ENCODE measurements at places on chromosomes 7 and 10. TPM values are rescaled to one million over a fixed set of nuclear protein-coding genes. Genes with fewer than 3 reads are reported as not detected.

- DNase-seq: no peak
These were observed 107.7 kb upstream of the ADO start for GRCh38 chr10:62696798-62697197.

DNA sequence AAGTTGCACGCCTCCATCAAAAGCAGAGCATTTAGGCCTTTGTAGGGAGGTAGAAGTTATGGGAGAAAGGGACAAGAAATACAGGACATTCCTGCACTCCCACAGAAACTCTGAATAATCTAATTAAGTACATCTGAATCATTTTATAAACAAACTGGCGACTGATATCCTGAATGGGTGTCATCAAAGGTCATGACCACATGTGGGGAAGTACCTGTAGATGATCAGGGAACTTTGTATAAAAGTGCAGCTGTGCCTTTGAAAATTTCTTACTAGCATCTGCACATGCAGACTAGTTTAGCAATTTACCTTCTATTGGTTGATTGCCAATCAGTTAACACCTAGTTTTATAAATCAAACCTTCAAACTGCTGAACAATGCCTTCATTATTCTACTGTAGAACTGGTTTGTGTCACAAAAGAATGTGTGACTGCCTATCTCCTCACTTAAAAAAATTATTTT lies 17.1 kb downstream of the STEAP4 start:
- DNase-seq: no peak

DNA sequence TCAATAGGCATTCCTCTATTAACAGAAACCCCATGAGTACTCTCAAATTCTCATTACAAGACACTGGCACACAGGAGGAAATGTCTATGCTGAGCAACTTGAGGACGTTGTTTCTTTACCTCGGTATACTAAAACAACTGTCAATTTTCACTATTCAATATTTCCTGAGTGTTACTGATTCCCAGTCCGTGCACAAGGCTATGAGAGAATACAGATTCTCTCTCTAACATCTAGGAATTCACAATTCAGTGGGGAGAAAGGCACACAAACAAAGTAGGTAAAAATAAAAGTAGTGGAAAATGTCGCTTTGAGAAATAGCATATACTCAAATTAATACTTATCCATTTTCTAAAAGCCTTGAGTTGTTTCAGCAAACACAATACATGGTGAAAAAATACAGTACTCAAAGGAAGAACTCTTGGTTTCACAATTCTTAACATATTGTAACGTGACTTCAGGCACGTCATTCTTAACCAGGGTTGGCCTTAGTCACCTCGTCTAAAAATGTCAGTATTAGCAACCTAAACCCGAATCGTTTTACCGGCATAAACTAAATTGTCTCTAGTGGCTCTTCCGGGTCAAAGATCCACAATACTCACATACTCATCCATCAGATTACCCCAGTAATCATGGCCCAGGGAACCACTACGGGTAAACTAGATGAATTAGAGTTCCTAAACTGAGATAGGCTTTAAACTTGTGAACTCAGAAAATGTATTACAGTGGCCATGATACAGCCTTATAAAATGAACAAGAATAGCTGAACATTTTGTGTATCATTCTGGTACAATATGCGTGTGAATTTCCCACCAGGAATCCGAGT lies 1.5 kb downstream of the IPMK start:
- DNase-seq: no peak

DNA sequence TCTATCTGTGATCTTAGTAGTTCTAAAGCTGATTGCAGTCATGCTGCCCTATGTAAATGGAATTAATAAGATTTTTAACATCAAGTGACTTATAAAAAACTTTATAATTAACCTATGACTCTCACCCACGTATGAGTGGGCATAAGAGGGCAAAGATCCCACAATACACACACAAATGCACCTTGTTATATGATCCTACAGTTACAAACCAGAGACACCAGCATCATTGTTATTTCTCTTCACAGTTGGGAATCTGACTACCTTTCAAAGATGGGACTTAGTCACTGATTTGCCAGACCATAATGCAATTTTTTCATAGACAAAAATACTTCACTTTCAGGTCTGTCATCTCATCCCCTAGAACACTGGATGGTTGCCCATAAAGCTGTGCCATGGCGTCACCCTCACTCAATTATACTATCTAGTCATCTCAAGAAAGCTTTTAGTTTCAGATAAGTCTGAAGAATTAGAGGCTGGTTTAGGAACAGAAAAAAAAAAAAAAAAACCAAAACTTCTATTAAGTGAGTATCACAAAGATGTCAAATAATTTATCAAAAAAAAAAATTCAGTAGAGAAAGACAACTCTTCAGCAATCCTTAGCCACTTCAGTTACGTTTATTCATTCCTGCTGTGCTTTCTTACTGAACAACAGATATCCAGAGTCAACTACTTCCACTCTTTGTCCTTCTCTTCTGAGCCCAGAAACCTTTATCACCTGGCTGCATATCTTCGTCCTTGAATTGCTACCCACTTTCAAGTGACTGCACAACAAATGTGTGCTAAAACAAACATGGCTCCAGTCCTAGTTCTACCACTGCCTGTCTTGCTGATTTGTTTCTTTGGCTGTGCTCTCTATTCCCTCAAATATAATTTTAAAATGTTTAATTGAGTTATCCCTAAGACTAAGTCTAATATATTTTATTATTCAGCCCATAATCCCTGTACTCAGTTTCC lies 175.0 kb upstream of the CHRM2 start:
- no peak for DNase-seq

DNA sequence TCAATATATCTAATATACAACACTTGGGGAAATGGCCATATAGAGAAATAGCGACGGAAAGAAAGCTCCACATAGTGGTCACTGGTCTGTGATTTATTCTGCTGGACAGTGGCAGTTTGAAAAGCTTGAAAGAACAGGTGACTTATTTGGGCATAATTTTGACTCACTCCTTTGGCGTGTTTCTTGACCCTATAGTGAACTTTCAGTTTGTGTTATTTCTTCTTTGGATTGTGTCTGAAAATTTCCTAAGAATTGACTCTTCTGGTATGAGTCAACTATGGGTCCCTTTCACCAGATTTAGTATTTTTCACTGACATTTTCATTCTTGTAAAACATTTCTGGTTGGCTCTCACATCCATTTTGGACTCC lies 25.8 kb upstream of the IMMP2L start:
- no peak for DNase-seq

- DNase-seq: no peak
These were observed 540.7 kb downstream of the MAGI2 start for GRCh38 chr7:78912781-78913180.

GRCh38 chr10:105968666-105969065 lies 1195.8 kb downstream of the SORCS1 start:
- DNase-seq: no peak

DNA sequence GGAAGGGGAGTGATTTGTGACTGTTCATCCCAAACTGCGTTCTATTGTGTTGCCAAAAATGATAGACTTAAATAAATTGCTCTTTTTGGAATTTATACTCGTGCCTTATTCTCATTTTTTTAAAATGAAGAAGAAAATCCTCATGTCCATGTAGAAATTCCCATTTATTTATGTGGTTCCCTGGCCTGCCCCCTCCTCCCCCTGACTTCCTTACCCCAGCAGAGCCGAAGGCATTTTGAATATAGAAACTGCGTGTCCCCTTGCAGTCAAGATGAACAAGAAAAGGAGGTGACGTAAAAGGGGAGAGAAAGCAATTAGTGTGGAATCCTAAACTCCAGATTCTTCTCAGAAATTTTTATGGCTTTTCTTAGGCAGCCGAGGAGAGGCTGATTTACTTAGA lies 126.1 kb downstream of the FAM204A start:
- no peak for DNase-seq

- no peak for DNase-seq
These were observed 68.5 kb downstream of the EZH2 start for GRCh38 chr7:148815612-148816011.

- no peak for DNase-seq
These were observed 105.6 kb downstream of the GPAM start for GRCh38 chr10:112078003-112078402.

DNA sequence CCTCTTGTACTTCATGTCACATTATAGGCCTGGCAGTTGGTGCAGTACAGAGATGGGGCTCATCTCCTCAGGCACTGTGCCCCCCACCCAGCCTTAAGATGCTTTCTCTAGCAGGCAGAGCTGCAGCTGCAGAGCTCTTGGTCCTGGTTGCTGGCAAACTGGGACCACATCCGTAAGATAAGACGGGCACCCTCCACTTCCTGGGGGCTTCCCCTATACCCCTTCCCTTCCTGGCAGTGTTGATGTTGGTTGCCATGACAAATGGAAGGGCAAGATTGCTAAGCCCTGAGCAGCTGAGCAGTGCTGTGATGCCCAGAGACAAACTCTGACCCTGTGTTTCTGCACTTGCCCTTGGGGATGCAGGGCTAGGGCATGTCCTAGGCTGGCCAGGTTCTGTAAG lies 103.4 kb upstream of the ANLN start:
- DNase-seq: no peak

DNA sequence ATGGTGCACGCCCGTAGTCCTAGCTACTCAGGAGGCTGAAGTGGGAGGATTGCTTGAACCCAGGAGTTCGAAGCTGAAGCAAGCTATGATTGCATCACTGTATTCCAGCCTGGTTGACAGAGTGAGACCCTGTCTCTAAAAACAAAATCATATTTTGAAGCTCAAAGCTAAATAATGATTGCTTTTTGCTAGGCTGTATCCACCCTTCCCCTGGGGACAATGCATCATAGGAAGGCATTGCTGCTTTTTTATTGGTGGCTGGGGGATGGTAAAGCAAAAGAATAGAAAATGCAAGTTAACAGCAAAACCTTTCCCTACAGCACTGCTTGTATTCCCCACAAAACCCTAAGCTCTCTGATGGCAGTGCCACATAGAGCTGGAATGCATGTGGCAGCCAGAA lies 107.5 kb upstream of the WAC start:
- DNase-seq: no peak

Gene DNAJB12
- 20.9 TPM for total RNA-seq

Gene HELLS
- total RNA-seq: 1.7 TPM

Gene PRR15
- not detected for total RNA-seq

Gene MGAM2
- 0.10 TPM for total RNA-seq

Gene TMEM184A
- total RNA-seq: 31.0 TPM

Gene LIPK
- not detected for total RNA-seq

Gene IFIT1B
- not detected for total RNA-seq

Gene SFRP5
- total RNA-seq: 4.6 TPM

Gene TRIM50
- total RNA-seq: not detected

Gene HABP2
- total RNA-seq: 195 TPM

Gene PIP
- total RNA-seq: not detected

Measured in right lobe of liver (tissue), 6 donors.